Activated T-cell treated with anti-CD3 and anti-CD28 coated beads for 1 hour (primary cell): ENCODE measurements at places on chromosomes 11 and 22.

GRCh38 chr11:126419801-126420697, 64.6 kb downstream of the ST3GAL4 start:
- no peak for DNase-seq

- no peak for DNase-seq
Measured at GRCh38 chr22:46547179-46547882, 9.9 kb upstream of the CELSR1 start.

GRCh38 chr22:19178657-19179496, at the start of gene SLC25A1:
Gene SLC25A1 (minus strand): TSS chr22:19178736. CDS start chr22:19178673, 63 bp downstream.
- peak; percentile 62 for DNase-seq

- DNase-seq, result no peak
Measured at GRCh38 chr11:91124363-91124762, 901.5 kb upstream of the CHORDC1 start.

- no peak for DNase-seq
Measured at GRCh38 chr11:79697905-79698304, 257.1 kb upstream of the TENM4 start.

- no peak for DNase-seq
Measured at GRCh38 chr22:31229402-31230079, 17.4 kb downstream of the LIMK2 start.

DNA sequence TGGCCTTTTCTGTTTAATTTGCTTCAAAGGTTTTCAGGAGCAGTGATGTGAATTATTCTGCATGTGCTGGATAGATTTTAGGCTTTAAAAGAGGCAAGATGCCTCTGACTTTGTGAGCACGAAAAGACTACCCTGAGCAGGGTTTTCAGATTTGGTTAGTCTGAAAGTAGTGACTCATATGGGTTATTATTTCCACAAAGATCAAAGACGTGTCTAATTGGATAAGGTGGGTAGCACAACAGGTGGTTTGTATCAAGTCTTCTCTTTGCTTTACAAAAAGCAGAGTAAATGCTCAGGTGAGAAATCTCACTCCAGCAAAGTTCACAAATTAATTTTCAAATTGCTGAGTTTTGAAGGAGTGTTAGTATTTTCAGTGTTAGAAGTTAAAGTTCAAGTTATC, 37.6 kb upstream of the DBX1 start:
- DNase-seq, result no peak

- no peak for DNase-seq
Measured at GRCh38 chr11:19818619-19819018, 106.0 kb downstream of the NAV2 start.

GRCh38 chr11:15967966-15968365, 388.4 kb downstream of the SOX6 start:
- no peak for DNase-seq

DNA sequence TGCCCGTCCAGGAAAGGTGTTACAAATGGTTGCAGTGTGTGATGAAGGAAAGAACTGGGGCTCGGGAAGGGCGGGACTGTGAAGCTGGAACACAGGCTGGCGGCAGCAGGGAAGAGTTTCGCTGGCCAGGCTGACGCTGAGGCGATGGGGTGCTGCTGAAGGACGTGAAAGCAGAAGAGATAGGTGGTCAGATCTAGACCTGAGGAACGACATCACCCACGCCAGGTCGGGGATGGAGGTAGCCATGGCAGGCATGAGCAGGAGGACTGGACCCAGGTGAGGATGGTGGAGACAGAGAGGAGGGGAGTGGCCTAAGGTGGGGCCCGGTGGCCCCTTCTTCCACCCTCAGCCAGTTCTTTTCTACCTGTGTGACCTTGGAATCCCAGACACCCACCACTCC, 9.1 kb downstream of the CDC42EP2 start:
- no peak for DNase-seq

DNA sequence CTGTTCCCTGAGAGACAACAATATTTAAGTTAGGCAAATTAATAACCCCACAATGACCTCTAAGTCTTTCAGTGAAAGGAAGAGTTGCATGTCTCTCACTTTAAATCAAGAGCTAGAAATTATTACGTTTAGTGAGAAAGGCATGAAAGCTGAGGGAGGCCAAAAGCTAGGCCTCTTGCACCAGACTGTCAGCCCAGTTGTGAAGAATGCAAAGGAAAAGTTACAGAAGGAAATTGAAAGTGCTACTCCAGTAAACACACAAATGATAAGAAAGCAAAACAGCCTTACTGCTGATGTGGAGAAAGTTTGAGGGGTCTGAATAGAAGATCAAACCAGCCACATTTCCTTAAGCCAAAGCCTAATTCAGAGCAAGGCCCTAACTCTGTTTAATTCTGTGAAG, 45.0 kb downstream of the BBOX1 start:
- no peak for DNase-seq

DNA sequence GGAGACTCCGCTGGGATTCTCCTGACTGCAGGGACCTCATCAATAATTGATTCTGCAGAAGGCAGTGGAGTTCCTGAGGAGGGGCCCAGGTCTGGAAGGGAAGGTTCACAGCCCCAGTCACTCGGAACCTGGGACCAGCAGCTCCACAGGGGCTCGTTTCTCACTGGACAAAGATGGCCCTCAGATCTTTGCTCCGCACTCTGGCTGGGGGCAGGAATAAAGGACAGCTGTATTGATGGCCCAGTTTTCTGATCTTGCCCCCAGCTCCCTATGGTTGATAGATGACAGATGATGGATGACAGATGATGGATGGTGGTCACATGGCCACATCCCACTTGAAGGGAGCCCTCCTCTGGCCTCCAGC, 11.3 kb upstream of the BCR start:
- no peak for DNase-seq

GRCh38 chr11:19790831-19791552, 78.4 kb downstream of the NAV2 start:
- no peak for DNase-seq

GRCh38 chr22:27474711-27475547, 326.6 kb downstream of the MN1 start:
- DNase-seq, result no peak

DNA sequence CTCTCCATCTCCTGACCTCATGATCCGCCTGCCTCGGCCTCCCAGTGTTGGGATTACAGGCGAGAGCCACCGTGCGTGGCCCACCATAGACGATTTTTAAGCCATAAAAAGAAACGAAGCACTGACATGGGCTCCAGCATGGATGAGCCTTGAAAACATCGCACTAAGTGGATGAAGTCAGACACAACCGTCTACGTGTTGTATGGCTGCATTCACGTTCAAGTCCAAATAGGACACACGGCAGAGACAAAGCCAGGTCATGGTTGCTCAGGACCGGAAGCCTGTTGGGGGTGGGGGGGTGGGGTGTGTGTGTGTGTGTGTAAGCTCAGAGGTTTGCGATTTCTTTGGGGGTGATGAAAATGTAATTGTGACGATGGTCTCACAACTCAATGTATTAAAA, 10.0 kb downstream of the RRP7A start:
- no peak for DNase-seq

- no peak for DNase-seq
Measured at GRCh38 chr11:93525601-93526345, 17.4 kb downstream of the SMCO4 start.

DNA sequence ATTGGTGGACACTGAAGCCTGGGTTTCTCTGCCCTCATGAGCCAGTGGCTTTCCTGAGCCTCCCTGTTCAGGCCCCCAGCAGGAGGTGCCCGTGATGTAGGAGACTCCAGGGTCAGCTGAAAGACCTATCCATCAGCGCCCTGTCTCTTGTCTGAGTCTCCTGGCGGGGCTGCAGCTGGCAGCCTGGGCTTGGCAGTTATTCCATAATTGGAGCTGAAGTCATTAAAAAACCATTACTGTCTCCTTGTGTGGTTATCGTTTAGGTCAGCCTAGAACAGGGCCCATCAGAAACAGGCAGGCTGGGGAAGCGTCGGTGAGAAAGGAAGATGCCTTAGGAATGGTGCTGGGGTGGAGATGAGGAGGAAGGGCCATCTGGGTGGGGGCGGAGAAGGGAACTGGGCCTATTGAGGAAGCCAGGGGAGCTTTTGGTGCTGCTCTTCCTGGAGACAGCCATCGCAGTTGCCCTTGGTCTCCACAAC, 5.0 kb downstream of the TUB start:
- no peak for DNase-seq

- DNase-seq, result no peak
Measured at GRCh38 chr22:23837911-23838680, 710 bp downstream of the DERL3 start.

DNA sequence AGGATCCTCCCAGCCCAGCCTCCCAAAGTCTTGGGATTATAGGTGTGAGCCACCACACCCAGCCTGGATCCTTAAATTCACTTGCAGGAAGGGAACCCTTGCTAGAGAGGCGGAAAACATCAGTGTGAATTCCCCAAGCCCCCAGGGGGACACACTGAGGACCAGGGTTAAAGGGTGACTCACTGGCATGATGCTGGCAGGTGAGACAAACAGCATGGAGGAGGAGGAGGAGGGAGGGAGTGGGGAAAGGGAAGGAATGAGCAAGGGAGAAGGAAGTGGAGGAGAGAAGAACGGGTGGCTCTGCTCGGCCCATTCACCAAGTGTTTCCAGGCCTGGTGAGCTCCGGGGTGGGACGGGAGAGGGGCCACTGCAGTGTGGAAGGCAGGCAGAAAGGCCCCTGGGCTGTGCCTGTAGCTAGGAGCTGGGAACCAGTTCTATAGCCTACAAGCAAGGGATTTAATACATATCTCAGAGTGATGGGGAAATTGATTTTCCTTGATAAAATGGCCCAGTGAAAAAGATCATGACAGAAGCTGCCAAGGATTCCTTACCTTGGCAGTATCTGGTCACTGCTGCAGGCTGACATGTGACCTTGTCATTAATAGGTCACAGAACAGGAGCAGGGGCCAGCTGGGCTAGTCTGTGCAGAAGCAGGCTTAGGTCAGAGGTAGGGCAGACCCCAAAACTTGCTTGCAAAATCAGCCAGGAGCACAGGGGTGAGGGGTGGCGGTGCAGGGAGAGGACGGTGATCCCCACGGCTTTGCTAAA, 370.2 kb downstream of the SHANK2 start:
- DNase-seq, result no peak

- DNase-seq, result no peak
Measured at GRCh38 chr11:69003866-69004367, 9.1 kb downstream of the MRGPRF start.

DNA sequence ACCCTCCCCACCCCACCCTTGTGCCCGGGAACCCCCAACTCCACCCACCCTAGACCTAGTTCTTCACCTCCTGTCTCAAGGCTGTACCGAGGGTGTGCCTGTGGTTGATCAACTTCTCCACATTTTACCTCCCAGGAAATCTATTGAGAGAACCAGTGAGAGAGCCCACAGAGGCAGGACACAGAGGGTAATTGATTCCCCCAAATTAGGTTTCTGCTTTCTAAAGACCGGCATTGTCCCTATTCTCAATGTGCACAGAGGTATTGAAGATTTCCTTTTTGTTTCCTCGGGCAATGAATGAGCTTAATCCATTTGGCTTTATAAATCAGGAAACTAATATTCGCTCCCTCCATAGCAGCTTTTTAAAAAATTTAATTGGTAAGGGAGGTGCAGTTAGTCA, 6.0 kb upstream of the LMO1 start:
- no peak for DNase-seq

- DNase-seq, result no peak
Measured at GRCh38 chr11:12266943-12267342, 110.4 kb upstream of the PARVA start.

- DNase-seq, result no peak
Measured at GRCh38 chr11:95682552-95682951, 107.0 kb downstream of the FAM76B start.

DNA sequence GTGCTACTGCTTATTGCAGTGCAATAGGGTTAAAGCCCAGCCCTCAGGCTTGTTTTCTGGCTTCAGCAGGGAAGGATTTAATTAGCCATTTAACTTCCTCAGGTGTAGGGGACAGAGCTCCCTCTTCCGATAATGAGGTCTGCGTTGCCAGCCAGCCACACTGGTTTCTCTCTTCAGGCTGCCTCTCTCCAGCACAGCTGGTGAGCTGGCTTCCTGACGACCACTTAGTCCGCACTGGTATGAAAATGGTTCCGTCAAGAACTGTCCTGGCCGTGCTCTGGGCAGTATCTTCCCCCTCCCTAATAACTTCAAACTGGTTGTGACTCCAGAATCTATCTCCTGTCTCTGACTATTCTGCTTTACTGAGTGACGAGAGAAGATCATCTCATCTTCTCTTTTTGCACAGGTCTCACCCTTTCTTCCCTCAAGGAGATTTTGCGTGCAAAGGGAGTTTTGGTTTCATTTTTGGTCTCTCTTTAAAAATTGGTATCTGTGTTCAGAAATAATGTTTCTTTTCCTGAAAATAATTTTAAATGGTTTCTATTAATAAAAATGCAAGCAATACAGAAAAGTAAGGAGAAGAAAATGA, 49.2 kb downstream of the CNTN5 start:
- DNase-seq, result no peak

- no peak for DNase-seq
Measured at GRCh38 chr11:44260081-44260480, 49.9 kb downstream of the ALX4 start.

DNA sequence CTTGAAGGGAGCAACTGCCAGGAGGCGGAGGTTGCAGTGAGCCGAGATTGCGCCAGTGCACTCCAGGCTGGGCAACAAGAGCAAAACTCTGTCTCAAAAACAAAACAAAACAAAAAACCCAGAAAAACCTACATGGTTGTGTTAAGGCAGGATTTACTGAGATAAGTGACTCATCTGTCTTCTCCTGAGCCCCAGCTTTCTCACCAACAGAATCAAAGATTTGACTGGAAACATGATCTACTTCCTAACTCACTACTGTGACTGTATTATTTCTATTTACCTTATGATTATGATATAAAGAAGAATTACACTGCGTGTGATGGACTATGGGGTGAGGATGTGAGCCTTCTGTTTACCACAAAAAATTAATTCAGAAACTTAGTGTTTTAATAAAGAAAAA, 21.8 kb downstream of the FAM118B start:
- no peak for DNase-seq

DNA sequence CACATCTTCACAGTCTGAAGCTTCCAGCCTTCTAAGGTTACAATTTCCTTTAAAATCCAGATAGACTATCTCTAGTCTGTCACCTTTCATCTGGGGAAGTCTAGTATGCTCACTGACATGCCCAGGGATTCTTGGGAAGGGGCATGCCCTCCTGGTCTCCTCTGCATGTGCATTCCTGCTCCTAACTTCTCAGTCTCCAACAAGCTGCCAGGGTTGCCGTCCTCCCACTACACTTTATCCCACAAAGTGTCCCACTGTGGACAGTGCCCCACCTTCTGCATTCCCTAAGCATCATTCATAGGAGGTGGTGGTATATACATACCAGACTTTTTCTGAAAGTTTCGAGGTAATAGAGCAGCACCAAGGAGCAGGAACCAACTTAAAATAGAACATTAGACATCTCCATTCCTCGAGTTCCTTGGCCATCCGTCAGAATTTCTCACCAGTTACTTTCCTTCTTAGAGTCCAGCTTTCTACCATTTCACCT, 28.7 kb downstream of the EIF3F start:
- no peak for DNase-seq

- DNase-seq, result no peak
Measured at GRCh38 chr11:62273789-62274275, 3.9 kb downstream of the SCGB2A2 start.

DNA sequence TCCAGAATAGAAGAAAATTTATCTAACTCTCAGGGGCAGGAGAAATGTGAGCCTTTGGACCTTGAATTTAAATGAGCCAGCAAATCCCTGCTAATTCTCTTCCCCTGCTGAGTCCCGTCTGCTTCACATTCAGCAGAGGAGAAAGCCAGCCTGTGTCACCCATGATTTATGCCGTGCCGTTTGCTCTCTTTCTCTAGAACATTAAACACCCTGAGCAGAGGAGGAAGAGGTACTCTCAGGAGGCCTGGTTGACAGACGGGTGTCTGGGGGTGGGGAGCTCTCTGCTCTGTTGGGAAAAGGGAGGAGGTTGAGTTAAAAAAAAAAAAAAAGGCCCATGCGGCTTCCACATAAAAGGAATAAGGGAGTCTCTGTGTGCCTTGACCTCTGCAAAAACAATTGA, 11.3 kb upstream of the MTMR3 start:
- DNase-seq, result no peak
